NCI-H460 (cell line): ENCODE measurements at places on chromosomes 1 and 21. TPM values are rescaled to one million over a fixed set of nuclear protein-coding genes. Genes with fewer than 3 reads are reported as not detected.

Gene PAX7
- total RNA-seq: 0.98 and 1.4 TPM in 2 replicates

DNA sequence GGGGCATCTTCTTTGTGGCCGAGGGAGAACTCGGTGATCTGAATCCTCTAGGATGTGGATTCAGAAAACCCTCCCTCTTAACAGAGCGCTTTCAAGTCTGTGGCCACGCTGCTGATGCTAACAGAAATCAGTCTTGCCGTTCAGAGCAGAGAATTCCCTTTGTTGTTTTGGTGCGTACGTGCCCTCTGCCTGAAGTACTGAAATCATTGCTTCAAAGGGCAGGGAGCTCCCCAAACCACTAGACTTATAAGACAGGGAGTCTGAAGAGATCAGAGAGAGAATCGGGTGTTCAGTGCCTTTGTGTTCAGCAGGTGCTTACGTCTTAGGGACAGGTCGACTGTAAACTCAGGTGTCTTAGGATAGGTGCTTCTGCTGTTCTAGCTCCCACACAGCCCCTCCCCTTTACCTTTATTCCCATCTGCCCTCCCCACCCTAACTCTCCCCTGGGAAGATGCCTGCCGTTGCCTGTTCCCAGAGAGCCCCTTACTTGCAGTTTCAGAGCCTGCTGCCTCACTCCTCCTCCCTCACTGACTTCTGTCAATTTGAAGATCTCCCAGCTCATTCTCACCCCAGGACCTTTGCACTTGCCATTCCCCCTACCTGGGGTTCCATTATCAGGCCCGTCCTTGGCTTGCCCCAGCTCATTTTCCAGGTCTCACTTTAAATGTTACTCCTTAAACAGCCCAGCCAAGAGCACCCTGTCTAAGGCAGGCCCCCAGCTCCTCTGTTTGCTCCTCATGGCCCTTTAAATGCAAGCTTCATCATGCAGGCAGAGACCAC, 143.0 kb downstream of the CAMTA1 start:
- no peak for DNase-seq

GRCh38 chr1:229384822-229385221, 42.0 kb upstream of the CCSAP start:
- no peak for DNase-seq

Gene HLCS
- 25.8 and 29.2 TPM in 2 replicates for total RNA-seq

Gene ANKRD34A
- total RNA-seq: 1.2 and 1.6 TPM in 2 replicates

- no peak for DNase-seq
These were observed 29.4 kb downstream of the MIER1 start for GRCh38 chr1:66954208-66954607.

- peak; percentile 30 for DNase-seq
These were observed 193.0 kb downstream of the CACNA1E start for GRCh38 chr1:181676269-181676668.

DNA sequence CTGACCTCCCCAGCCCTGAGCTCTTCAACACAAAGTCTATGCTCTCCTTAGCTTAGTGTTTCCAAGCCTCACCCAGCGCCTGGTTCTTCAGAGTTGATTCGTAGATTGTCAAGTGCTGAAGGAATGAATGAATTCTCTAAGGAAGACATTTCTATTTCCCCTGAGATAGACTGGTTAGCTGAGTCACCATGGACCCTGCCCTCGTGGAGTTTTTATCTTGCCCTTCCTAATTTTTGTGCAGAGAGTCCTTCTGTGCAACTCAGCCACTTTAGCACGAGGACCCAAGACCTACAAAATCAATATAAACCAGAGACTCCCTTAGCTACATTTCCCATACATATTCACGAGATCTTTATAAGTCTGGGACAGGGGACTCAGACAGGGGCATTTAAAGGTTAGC, 2.6 kb upstream of the CD244 start:
- DNase-seq: no peak

Gene KCNA2
- total RNA-seq: not detected in 2 replicates

Gene BMP8B
- total RNA-seq: 1.7 TPM in 2 replicates

DNA sequence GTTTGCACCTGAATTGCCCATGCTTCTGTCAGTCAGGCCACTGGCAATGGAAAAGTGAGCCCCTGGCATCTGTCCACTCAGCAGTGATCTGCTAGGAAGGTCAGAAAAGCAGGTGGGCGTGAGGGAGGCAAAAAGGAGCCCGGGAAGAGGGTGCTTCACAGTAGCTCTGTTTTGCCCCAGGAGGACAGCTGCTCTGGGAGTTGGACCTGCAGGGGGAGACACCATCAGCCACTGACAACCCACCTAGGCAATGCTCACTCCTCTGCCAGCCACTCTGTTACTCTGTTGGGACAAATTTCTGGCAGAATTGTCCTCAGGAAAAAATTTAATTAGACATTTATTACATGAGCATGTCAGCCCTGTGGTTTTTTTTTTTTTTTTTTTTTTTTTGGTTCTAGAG, 146.4 kb downstream of the LRIG2 start:
- no peak for DNase-seq

DNA sequence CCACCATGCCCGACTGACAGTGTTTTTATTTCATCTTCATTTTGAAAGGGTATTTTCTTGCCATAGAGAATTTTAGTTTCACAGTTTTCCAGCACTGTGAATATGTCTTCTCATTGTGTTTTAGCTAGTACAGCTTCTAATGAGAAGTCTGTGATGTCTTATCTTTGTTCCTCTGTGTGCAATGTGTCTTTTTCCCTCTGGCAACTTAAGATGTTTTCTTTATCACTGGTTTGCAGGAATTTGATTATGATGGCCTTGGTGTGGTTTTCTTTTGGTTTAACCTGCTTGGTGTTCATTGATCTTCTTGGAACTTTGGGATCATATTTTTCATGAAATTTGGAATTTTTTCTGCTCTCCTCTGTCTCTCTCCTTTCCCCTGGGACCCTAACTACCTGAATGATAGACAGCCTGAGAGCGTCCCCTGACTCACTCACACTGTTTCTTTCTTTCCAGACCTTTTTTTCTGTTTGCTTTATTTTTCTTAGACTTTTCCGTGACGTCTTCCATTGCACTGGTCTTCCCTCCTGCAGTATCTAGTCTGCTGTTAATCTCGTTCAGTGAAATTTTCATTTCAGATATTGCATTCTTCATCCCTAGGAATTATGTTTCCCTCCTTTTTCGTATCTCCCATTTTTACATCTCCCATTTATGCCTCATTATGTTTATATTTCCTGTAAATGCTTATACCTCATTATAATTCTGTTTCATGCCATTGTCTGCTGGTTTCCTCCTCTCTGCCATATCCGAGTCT, 48.5 kb downstream of the PDE9A start:
- no peak for DNase-seq

DNA sequence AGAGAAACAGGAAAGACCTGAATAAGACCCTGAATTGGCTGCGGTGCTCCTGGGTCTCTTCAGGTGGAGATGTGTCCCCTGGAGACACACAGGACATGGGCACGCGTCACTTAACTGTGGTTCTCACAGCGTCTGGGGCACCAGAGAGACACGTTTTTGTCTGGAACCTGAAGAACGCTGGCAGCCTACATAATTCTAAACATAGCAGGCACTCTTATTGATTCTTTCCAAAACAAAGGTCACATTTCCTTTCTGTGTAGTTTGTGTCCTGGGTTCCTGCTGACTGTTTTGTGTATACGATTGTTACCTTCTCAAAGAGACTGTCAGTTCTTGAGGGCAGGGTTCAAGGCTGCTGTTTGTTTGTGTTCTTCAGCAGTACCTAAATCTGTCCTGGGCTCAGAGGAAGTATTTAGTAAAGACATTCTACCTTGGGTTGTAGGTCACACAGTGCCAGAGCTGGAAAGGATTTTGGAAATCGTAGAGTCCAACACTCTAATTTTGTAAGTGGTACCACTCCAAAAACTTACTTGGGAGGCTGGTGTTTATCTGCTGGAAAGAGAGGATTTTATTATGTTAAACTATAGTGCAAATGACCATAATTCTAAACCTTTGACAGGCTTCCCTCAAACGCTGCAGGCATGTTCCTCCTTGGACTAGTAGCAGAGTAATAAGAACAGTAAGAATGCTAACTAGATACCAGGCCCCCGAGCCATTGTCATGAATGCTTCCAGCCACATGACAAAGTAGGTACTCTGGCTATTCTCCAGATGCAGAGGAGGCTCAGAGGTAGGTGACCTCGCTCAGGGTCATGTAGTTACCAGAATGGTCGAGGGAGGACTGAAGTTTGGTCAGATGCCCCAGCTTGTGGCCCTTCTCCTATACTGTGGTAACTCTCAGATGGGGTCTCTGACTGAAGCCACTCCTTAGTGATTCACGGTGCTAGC, 164.3 kb downstream of the DHRS3 start:
- no peak for DNase-seq
